ENCODE measurements at places on chromosomes 3 and 15.

GRCh38 chr15:25186906-25187645, 232.3 kb downstream of the SNRPN start:
- DNase-seq: no peak

DNA sequence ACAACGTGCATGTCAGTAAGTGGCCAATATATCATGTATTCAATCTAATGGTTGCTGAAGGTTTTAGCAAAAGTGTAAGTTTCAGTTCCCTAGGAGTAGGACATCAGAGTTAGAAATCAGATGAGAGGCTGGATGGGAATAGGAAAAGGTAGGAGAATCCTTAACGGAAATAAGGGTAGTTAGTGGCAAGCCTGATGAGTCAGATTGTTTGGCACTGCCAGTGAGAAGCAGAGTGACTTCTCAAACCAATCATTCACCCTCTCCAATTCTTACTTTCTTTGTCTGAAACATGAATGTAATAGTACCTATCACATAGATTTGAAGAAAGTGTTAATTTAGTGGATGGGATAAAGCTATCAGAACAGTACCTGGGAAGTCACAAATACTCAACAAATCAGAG, 894.0 kb downstream of the NTRK3 start:
- DNase-seq: no peak

DNA sequence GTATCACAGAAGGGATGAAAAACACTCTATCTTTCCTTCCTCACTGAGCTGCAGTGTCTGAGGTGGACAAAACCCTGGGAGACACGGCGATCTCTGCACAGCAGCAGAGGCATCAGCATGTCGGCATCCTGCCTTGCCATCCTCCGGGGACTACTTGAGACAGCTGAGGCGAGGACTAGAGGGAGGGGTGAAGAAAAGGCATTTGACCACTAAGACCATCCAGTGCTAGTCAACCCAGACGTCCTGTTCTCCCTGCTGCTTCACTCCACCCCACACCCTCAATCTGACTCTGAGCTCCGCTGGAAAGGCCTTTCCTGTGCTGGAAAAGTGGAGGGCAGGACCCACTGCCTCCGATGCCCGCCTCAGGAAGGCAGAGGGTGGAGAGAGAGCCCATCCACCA, 67.3 kb downstream of the VGLL4 start:
- DNase-seq: no peak

- DNase-seq: no peak
These were observed 115.1 kb downstream of the HERC1 start for GRCh38 chr15:63718590-63719035.
